Activated CD8-positive, alpha-beta memory T cell treated with anti-CD3 and anti-CD28 coated beads for 1 hour (primary cell): ENCODE measurements at places on chromosomes 4 and X.

DNA sequence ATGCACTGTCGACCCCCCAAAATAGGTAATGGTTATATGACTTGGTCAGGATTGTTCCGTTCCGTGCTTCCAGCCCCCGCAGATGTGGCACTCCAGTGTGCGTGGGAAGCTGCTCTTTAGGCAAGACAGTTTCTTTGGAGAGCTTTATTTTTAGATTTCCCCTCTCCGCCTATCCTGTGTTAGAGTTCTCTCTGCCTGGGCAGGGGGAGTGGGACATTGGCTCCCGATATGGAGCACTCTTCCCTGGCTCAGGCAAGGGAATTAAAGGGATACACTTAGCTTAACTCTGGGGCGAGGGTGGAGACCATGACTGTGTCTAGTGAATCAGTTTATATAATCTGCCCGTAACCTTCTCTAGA is 36.0 kb downstream of the DLG3 start:
- no peak for DNase-seq

GRCh38 chrX:116204932-116205331 is 34.4 kb downstream of the AGTR2 start:
- DNase-seq: no peak

DNA sequence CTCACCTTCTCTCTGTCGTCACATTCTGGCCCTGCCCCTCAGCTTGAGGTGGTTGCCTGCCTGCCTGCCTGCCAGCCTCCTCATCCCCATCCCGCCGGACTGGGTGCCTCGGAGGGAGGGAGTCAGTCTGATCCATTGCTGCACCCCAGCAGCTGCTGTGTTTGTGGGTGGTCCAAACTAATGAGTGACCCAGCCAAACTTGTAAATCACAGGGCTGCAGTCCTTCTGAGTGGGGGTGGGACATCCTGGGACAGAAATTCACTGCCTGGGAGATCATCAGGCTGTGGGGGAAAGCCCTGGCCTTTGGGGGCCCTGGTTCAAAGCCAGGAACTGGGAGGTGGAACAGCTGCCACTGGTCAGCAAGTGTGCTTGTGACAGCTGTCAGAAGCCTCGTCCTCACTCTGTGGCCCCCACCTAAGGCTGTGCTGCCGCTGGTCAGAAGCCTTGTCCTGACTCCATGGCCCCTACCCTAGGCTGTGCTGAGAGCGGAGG is 5.6 kb downstream of the GPR78 start:
- no peak for DNase-seq

- DNase-seq: no peak
These were observed 57.9 kb upstream of the ETNPPL start for GRCh38 chr4:108820492-108821350.

GRCh38 chr4:8841678-8842268 is 29.9 kb downstream of the HMX1 start:
- no peak for DNase-seq

- DNase-seq: no peak
These were observed 86.7 kb downstream of the PTTG2 start for GRCh38 chr4:38046727-38047489.

DNA sequence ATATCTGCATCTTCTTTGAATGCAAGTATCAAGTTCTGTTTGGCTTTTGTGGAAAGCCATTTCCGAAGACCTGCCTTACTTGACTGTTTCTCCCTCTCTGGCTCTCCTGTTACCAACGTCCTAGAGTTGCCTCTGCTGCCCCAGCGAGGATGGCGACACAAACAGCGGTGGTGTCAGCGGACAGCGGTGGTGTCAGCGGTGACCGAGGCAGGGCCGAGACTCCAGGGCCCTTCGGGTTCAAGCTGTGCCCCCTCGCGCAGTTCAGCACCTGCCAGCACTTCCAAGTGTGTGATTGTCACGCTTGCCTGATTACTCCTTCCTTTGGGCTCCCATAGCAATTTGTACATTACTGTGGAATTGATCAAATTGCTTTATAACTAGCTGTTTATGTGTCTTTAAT is 336.9 kb upstream of the FAT1 start:
- no peak for DNase-seq

GRCh38 chr4:44806071-44806470 is 79.7 kb upstream of the GNPDA2 start:
- no peak for DNase-seq

GRCh38 chrX:17033225-17033624 is 86.8 kb downstream of the REPS2 start:
- DNase-seq: no peak

- no peak for DNase-seq
These were observed 697 bp downstream of the ZNF280C start for GRCh38 chrX:130267956-130268448.

- DNase-seq: no peak
These were observed 91.9 kb downstream of the TSPAN5 start for GRCh38 chr4:98566361-98567008.

- DNase-seq: no peak
These were observed 136.3 kb downstream of the TMEM144 start for GRCh38 chr4:158346576-158346975.

GRCh38 chrX:54093159-54093558 is 48.9 kb upstream of the PHF8 start:
- DNase-seq: no peak

DNA sequence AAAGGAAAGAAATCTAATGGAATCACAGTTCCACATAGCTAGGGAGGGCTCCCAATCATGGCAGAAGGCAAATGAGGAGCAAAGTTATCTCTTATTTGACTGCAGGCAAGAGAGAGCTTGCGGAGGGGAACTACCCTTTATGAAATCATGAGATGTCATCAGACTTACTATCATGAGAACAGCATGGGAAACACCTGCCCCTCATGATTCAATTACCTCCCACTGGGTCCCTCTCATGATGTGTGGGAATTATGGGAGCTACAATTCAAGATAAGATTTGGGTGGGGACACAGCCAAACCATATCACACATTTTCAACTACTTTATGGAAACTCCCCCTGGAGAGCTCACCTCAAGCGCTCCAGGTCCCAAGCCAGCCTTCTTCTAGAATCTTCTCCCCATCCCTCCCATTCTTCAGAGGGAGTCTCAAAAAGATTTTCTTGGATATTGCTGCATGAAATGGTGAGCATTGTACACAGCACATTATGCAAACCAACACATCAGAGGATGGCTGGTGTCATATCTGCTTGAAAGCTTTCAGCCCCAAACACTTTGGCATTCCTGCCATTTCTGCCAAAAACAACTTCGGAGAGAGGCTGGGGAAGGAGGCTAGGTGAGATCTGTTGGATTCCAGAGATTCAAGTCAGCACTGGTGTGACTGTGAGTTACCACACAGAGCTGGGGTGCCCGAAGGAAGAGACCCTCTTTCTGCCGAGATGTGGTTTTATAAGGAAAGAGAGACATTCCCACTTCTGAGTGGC is 6.9 kb downstream of the FGFBP1 start:
- no peak for DNase-seq

GRCh38 chrX:107448998-107449835 is at the start of gene FRMPD3:
Gene FRMPD3, plus strand, starts transcription at chrX:107449652. Its CDS starts 76,937 bp downstream, at chrX:107526589.
- no peak for DNase-seq

GRCh38 chr4:187889651-187890050 is 105.9 kb upstream of the ZFP42 start:
- DNase-seq: no peak

GRCh38 chr4:19623866-19624265 is 627.8 kb upstream of the SLIT2 start:
- DNase-seq: no peak

- DNase-seq: no peak
These were observed 161.3 kb upstream of the PSAPL1 start for GRCh38 chr4:7595934-7596461.

- DNase-seq: no peak
These were observed 66.0 kb upstream of the MSANTD1 start for GRCh38 chr4:3183008-3183407.

DNA sequence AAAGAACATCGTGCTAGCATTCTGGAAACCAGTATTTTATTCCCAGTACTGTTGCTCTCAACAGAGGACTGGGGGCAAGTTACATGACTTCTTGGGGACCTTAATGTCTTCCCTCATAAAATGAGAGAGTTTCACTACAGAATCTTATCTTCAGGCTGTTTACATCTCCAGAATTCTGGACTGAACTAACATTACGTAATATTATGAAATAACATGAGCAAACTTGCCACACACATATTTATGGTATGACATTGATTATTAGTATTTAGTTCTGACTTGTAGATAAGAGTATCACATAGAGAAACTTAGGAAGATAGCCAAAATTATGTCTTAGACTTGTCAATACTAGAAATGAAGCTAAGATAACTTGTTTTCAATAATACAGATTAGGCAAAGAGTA is 68.0 kb downstream of the NFKB1 start:
- DNase-seq: no peak

DNA sequence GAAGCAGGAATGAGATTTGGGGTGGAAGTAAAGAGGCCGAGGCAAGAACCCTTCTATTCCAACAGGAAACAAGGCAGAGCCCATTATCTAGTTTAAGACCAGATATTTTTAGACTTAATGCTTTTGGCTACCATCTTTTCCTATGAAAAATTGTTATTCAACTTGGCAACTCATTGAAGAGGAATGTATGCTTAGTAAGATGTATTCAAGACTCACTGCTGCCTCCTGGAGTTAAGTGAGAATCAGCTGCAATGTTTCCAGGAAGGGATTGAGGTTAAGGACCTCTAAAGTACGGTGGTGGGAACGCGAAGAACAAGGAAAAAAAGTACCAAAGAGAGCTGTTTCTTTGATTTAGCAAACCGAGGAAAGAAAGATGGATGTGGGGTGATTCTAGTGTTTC is 89.1 kb downstream of the RAPGEF2 start:
- no peak for DNase-seq
